ENCODE measurements at places on chromosomes 5 and 9.

DNA sequence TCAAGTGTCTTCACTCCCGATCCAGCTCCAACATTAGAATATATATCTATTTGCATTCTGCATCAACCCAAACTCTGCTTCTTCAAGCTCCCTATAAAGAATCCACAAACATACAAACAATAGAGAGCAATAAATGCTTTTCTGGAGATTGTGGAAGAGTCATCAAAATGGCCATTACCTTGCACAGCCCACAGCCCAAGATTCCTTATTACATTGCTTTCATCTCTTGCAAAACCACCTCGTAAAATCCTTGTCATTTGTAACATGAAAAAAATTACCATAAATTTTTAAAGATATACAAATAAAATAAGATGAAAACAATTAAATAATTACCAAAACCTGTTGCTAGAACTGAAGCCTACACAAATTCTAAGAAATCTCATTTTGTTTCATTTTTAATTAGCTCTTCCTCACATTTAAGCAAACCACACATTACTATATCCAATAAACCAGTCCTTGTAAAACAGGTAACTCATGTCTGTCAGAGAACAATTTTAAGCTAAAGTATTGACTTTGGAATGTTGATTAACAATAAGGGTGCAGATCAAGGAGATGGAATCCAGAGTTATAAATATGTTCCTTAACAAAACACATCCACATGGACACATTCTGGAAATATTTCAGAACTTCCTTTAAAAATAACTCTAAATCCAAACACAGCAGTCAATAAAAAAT lies 7.1 kb downstream of the SPINK9 start:
- H3K4me3 ChIP-seq, result no peak overlapping the region
- no peaks in the 10 kb centered on the region for H3K4me1 ChIP-seq
- DNase-seq, result no peak
- H3K27me3 ChIP-seq, result no peaks in the 10 kb centered on the region
- no peak overlapping the region for H3K27ac ChIP-seq

DNA sequence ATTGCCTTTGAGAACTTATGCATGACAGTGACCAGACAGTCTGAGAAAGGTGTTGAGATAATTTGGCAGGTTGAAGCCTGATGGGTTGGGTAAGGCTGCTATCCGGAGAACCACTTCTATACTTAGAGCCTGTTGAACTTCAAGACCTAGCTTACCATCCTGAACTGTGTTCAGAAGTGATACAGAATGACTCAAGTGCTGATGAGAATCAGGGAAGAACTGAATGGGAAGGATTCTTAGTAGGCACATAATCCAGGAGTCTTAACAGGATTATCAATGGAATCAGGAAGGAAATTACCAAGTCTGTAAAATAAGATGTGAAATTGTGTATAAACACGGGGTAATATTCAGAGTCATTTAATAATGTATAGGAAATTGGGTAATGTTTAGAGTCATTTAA lies 9.0 kb upstream of the PAPPA start:
- H3K27ac ChIP-seq, result no peak overlapping the region
- no peaks in the 10 kb centered on the region for H3K4me1 ChIP-seq
- no peak for DNase-seq
- H3K36me3 ChIP-seq, result no peaks in the 10 kb centered on the region
- peaks cover 6% of the 10 kb centered on the region for H3K27me3 ChIP-seq
- H3K4me3 ChIP-seq, result no peak overlapping the region

- no peaks in the 10 kb centered on the region for H3K36me3 ChIP-seq
- DNase-seq, result no peak
- no peaks in the 10 kb centered on the region for H3K4me1 ChIP-seq
- peaks cover 5% of the 10 kb centered on the region for H3K27me3 ChIP-seq
- H3K27ac ChIP-seq, result no peak overlapping the region
- H3K4me3 ChIP-seq, result no peak overlapping the region
These were observed 28.0 kb upstream of the UBTD2 start for GRCh38 chr5:172311605-172312004.

GRCh38 chr5:31477516-31477915 lies 54.4 kb downstream of the DROSHA start:
- no peaks in the 10 kb centered on the region for H3K4me1 ChIP-seq
- no peaks in the 10 kb centered on the region for H3K27me3 ChIP-seq
- no peak overlapping the region for H3K27ac ChIP-seq
- H3K4me3 ChIP-seq, result no peak overlapping the region

DNA sequence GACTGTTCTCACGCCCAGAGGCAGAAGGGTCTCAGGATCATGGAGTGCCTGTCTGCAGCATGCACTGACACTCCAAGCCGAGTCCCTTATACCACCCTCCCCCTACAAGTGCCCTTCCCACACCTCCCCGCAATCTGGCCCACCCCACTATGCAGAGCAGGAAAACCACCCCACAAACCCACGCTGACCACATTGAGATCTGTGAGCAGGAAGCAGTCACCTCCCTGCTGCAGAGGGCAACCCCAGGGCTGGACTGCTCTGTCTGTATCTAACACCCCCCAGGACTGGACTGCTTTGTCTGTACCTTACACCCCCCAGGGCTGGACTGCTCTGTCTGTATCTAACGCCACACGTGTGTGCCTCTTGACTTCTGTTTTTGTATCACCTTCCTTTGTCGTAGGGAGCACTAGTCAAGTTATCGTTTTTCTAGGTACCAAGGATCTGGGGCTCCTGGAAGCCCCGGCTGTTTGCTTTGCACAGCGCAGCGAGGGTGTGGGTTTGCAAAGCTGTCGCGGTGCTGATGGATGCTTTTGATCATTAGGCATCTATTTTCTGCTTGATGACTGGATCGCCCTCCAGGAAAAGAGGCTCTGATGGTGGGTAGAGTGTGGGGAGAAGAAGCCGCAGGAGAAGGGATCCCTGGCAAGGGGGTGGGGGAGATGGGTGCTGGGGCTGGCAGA lies 21.5 kb downstream of the OLFM1 start:
- H3K27ac ChIP-seq, result no peak overlapping the region
- no peaks in the 10 kb centered on the region for H3K36me3 ChIP-seq
- no peak for DNase-seq
- H3K27me3 ChIP-seq, result peaks cover 65% of the 10 kb centered on the region
- no peak overlapping the region for H3K4me3 ChIP-seq

DNA sequence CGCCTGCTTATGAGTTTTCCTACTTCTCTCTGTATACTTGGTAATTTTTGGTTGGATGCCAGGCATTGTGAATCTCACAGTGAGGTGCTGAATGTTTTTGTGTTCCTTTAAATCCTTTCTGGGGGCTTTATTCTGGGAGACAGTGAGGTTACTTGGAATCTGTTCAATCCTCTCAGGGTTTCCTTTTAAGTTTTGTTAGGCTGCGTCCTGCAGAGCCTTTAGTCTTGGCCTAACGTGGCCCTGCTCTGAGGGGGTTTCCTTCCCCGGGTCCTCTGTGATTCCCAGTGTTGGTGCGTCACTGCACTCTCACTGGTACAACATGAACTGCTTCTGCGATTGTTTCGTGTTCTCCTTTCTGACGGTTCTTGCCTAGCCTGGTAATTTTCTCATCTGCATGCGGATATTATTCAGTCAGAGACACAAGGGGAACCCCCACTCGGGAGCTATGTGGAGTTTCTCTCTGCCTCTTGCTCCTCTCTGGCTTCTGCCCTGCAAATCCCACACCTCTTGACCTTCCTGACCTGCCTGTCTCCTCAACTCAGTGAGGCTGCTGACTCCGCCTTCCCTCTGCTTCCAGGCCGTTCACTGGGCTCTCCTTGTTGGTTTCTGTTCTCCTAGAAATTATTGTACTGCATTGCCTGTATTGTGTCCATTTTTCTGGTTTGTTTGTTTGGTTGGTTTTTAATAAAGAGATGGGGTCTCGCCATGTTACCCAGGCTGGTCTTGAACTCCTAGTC lies 128.1 kb downstream of the DAB2IP start:
- H3K27me3 ChIP-seq, result no peaks in the 10 kb centered on the region
- H3K27ac ChIP-seq, result no peak overlapping the region
- no peak overlapping the region for H3K4me3 ChIP-seq
- no peak for DNase-seq
- no peaks in the 10 kb centered on the region for H3K36me3 ChIP-seq

DNA sequence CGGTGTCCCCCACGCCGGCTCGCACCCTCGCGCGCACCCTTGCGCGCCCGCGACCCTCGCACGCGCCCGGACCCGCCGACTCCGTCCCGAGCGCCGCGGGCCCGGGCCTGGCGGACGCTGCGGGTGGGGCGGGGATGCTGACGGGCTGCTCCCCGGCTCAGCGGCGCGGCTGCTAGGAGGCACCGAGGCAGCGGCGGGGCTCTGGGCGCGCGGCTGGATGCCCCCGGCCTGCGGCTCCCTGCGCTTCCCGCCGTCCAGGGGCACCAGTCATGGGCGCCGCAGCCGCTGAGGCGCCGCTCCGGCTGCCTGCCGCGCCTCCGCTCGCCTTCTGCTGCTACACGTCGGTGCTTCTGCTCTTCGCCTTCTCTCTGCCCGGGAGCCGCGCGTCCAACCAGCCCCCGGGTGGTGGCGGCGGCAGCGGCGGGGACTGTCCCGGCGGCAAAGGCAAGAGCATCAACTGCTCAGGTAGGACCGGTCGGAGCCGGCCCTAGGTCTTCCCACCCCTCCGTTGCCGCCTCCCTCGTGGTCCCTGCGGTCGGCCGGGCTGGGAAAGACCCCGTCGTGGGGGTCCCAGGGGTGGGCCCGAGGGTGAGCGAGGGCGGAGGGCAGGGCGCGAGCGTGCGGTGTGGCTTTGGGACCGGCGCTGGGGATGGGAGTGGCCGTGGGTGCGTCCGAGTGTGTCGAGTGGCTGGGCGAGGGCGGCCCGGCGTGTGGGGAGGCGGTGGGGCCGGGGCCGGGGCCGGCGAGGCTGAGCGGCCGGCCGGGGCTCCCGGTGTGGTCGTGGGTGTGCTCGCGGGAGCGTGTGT lies 530 bp downstream of the TMEFF1 start:
- no peak overlapping the region for H3K27ac ChIP-seq
- H3K4me3 ChIP-seq, result peak overlapping the region; percentile 87
- H3K36me3 ChIP-seq, result no peaks in the 10 kb centered on the region

GRCh38 chr9:129586245-129586644 lies 34.7 kb downstream of the C9orf50 start:
- no peaks in the 10 kb centered on the region for H3K36me3 ChIP-seq
- H3K4me3 ChIP-seq, result no peak overlapping the region
- DNase-seq, result no peak
- no peak overlapping the region for H3K27ac ChIP-seq
- H3K27me3 ChIP-seq, result peaks cover 21% of the 10 kb centered on the region

GRCh38 chr5:64883912-64884311 lies 115.2 kb downstream of the CWC27 start:
- peaks cover 10% of the 10 kb centered on the region for H3K36me3 ChIP-seq
- no peak for DNase-seq
- H3K4me3 ChIP-seq, result no peak overlapping the region
- no peak overlapping the region for H3K27ac ChIP-seq
- no peaks in the 10 kb centered on the region for H3K27me3 ChIP-seq

DNA sequence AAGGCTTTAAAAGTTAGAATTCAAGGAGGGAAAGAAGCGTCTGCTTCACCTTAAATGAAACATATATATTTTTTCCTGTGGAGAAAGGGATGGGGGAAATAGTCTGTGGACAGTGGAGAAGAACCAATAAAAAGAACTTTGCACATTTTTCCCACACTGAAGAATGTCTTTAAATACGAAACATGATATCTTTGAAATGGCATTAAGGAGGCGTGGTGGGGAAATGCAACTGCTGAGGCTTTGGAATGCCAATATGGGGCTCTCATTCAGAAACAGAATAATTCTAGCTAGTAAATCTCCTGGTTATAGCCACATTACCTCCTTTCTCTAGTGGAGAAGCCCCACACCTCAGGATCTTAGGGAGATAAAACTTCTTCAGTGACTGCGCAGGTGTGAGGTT lies 46.8 kb downstream of the TNC start:
- no peaks in the 10 kb centered on the region for H3K36me3 ChIP-seq
- H3K27ac ChIP-seq, result no peak overlapping the region
- DNase-seq, result no peak
- no peaks in the 10 kb centered on the region for H3K4me1 ChIP-seq
- H3K27me3 ChIP-seq, result peaks cover 24% of the 10 kb centered on the region

GRCh38 chr5:94849821-94850736 lies 231.6 kb downstream of the SLF1 start:
- no peaks in the 10 kb centered on the region for H3K36me3 ChIP-seq
- DNase-seq, result peak; percentile 18
- peaks cover 2% of the 10 kb centered on the region for H3K4me1 ChIP-seq
- H3K27me3 ChIP-seq, result no peaks in the 10 kb centered on the region
- H3K4me3 ChIP-seq, result no peak overlapping the region

GRCh38 chr5:132436936-132437335 lies 53.6 kb downstream of the IRF1 start:
- no peak for DNase-seq
- no peaks in the 10 kb centered on the region for H3K27me3 ChIP-seq
- H3K27ac ChIP-seq, result peak overlapping the region; percentile 32

- no peak overlapping the region for H3K27ac ChIP-seq
- H3K36me3 ChIP-seq, result no peaks in the 10 kb centered on the region
- H3K4me3 ChIP-seq, result no peak overlapping the region
- no peak for DNase-seq
- H3K27me3 ChIP-seq, result peaks cover 69% of the 10 kb centered on the region
These were observed 49.6 kb upstream of the LMX1B start for GRCh38 chr9:126564128-126564527.

DNA sequence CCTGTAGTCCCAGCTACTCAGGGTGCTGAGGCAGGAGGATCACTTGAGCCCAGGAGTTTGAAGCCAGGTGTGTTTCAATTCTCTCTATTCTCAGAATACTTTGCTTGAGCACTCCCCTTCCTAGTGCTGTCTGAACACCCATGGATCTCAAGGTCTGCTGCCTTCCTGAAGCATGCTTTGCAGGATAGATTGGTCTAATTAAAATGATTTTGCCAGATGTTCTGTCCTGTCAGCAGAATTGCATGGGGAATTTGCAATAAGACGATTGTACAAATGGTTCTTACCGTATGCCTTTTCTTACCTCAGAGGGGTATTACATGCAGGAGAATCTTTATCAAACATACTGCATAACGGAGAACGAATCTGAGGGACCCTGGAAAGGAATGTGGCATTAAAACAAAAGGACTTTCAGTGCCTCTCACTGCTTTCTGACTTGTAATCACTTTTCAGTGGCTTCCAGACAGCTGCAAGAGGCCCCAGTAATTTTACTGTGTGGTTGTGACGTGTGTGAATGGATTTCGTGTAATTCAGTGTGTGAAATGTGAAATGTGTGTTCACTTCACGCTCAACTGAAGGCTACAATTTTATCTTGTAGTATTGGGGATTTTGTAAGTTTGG lies 587.2 kb upstream of the SEMA6A start:
- no peaks in the 10 kb centered on the region for H3K36me3 ChIP-seq
- no peaks in the 10 kb centered on the region for H3K4me1 ChIP-seq
- no peak for DNase-seq
- no peaks in the 10 kb centered on the region for H3K27me3 ChIP-seq

- H3K4me3 ChIP-seq, result no peak overlapping the region
- H3K27me3 ChIP-seq, result peaks cover 36% of the 10 kb centered on the region
- no peak for DNase-seq
- no peaks in the 10 kb centered on the region for H3K36me3 ChIP-seq
These were observed 90.8 kb downstream of the PCDH1 start for GRCh38 chr5:141787376-141787775.

DNA sequence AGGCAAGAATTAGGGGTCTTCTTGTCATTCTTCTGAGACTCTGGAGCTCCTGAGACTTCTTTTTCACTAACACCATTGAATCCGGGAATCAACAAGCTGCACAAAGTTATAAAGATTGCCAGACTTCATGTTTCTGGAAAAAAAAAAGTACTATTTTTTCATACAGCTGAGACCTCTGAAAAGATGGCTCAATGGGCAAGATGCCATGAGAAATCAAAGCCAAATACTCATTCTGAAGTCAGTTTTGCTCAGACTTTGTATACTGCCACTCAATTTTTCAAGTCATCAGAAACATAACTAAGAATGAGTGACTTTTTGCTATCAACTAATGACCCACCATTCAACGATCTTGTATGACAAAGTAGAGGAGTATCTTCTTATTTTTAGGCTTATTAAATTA lies 512.0 kb downstream of the RAB3C start:
- no peak for DNase-seq
- no peak overlapping the region for H3K27ac ChIP-seq
- no peaks in the 10 kb centered on the region for H3K36me3 ChIP-seq
- H3K27me3 ChIP-seq, result no peaks in the 10 kb centered on the region
- H3K4me1 ChIP-seq, result peaks cover under 1% of the 10 kb centered on the region

Measured in stimulated activated naive B cell treated with anti-CD40 and anti-IgM and Interleukin-4, amounts not matched to agents 10 μg/mL and 1 μg/mL and 100 μg/mL, for 72 hours (primary cell).